ENCODE measurements at places on chromosomes 1 and 21. TPM values are rescaled to one million over a fixed set of nuclear protein-coding genes. Genes with fewer than 3 reads are reported as not detected.

Gene AVPR1B
- not detected for total RNA-seq

Gene DARS2
- total RNA-seq, result 43.6 TPM

Gene KIF2C
- total RNA-seq, result 113 TPM

Gene PLPPR4
- total RNA-seq, result not detected

Gene UQCRHL
- total RNA-seq, result 2.5 TPM

Gene CSF3R
- total RNA-seq, result not detected

Gene ZNF695
- total RNA-seq, result 0.74 TPM

Gene DIO1
- not detected for total RNA-seq

Gene ZNF683
- not detected for total RNA-seq

Gene RGL1
- total RNA-seq, result 1.8 TPM

Gene ANKRD34A
- total RNA-seq, result 4.7 TPM

Gene RSPO1
- total RNA-seq, result not detected
